ENCODE measurements at places on chromosomes 13 and 19.

DNA sequence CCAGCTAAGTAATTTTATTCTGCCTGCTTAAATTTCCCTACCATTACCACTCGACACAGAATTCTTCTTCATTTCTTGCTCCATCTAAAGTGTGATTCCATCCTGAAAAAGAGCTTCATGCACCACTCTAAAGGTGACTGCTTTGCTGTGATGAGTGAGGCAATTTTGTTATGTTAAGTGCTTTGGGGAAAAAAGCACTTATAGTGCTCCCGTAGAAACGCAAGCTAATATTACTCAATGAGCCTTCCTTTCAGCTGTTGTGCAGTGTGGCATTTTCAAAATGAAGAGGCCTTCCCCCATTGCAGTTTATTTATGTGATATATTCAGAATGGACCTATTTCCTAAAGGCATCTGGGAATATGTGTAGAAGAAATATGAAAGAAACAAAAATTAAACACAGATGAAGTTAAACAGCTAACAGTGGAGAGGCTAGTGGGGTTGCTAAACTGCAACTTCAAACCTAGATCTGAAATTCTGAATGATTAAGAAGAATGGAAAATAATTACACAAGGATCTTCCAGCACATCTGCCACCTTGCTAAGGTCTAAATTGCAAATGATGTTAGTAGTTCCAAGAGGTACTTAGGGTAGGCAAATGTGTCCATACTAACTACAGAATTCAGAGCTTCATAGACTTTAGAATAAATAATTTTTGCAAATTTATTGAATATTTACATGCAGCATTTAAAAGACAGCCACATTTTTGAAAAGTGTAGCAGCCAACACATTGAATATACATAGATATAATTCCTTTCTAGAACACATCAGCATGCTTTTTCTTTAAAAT lies 211.7 kb downstream of the DCT start:
- no peak for DNase-seq

DNA sequence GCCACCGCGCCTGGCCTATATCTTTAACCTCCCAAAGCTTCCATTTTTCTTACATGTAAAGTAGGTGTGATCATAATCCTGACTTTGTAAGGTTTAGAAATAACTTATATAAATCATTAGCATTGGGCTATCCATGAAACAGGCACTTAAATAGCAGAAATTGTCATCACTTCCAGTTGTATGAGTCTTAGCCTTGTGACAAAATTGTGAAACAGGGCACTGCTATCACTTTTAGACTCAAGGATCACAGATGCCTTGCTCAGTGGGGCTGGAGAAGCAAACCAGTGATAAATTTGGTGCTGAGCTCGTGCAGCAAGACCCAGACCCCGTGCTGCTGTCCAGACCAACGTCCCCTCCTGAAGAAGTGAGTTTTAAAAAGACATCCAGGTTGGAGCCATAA lies 209.7 kb downstream of the KATNAL1 start:
- no peak for DNase-seq

DNA sequence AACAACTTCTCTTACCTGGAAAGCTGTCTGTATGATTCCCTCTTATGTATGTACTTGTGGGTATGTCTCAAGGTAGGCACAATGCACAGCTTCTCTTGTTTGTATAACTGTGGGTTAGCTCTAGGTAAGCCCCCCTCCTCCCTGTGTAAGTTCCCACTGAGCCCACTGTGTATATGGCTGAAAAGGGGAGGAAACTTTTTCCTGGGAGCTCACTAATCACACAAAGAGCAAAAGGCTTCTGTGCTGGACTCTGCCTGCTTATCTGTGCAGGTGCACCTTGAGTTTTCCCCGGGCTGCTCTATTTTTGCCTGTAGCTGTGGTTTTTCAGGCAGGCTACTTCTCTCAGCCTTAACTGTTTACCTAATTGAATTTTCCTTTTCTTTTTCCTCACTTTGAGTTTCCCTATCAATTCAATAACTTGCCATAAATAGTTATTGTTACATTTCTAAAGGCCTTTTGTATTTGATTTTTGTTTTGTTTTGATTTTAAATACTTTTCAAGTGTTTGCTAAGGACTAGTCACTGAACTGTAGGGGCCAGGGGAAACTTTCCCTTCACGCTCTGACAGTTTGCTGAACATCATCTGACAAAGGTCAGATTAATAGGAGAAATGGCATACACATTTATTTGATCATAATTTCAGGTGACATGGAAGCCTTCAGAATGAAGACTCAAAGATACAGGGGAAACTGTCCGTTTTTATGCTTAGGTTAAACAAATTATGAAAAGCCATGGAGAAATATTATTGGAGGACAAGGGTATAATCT lies 423.5 kb upstream of the ATXN8OS start:
- DNase-seq: no peak

DNA sequence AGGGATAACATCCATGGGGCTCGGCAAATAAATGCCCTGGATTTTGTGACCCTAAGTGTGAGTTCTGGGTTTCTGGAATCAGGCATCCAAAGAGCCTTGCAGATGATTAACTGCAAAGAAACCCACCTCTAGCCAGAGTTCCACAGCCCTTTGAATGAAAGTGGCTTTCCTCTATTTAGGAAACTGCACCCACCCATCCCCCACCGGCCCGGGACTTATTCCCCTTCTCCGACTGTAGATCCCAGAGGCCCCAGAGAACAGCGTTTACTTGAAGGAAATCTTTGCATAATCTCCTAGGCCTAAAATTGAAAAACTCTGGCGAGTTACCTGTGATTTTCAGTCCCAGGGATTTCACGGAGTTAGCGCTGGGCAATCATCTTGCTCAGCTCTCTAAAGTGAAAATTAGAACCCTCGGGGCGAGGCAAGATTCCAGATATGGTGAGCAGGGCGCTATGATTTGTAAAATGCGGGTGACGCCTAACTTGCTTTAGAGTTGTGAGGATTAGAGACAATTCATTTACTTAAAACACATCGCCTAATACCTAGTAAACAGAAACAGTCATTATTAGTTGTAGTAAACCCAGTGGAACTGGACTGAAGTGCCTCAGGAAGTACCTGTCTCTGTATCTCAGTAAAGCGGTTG lies 9.4 kb downstream of the URAD start:
- DNase-seq: no peak

DNA sequence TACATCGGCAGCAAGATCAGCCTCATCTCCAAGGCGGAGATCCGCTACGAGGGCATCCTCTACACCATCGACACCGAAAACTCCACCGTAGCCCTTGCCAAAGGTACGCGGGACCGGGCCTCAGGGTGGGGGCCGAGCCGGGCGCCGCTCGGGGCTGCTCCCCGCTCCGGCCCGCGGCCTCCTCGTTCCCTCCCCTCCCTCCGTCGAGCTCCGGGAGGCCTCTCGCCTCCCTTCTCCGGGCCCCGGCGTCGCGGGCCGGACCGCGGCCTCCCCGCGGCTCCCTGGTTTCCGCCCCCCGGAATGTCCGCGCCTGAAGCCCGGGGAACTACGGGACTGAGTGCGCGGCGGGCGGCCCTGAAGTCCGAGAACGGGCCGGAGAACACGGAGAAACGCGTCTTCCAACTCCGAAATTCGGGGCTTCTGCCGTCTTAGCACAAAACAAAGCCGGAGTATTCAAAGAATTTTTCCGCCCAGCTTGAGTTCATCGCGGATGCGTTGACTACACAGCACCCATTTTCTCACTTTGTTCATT lies 423 bp downstream of the LSM14A start:
- DNase-seq: peak; percentile 35

- no peak for DNase-seq
Observed at GRCh38 chr19:19268453-19269385, 4.4 kb downstream of the TM6SF2 start.

GRCh38 chr13:105073041-105073440 lies 1462.4 kb downstream of the EFNB2 start:
- no peak for DNase-seq

GRCh38 chr13:30581582-30581981 lies 36.1 kb upstream of the USPL1 start:
- DNase-seq: peak; percentile 47

GRCh38 chr19:39351537-39352064 lies 9.4 kb downstream of the SAMD4B start:
- DNase-seq: peak; percentile 57

DNA sequence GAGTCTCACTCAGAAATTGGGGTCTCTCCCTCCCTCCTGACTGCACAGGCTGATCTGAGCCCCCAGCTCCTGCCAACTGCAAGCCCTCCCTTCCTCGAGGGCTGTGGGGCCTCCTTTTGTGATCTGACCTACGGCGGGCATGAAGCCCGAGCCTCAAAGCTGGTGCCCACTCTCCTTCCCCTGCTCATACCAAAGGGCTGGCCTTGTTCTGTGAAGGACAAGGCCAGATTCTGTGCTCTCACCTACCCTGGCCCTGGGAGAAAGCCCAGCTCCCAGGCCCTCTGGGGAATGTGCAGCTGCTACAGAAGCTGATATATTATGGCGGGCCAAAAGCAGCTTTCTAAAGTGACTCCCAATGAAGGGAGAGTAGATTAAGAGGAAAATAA lies 9.0 kb upstream of the ECH1 start:
- no peak for DNase-seq

DNA sequence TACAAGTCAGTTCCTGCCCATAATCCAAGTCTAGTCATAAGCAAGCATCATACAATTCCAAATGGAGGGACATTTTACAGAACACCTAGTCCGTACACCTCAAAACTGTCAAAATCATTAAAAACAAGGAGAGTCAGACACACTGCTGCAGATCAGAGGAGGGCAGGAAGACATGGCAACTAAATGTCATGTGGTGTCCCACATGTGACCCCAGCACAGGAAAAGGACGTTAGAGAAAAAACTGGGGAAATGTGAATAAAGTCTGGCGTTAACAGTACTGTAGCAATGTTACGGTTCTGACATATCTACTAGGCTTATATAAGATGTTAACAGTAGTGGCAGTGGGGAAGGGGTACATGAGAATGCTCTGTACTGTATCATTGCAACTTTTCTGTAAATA lies 2.3 kb downstream of the ZSCAN5A start:
- no peak for DNase-seq

GRCh38 chr19:18742838-18743783 lies 48.0 kb downstream of the COMP start:
- no peak for DNase-seq

GRCh38 chr19:27925202-27925601 lies 1287.7 kb downstream of the UQCRFS1 start:
- no peak for DNase-seq

GRCh38 chr19:524062-524674 lies 7.4 kb upstream of the CDC34 start:
- DNase-seq: no peak

GRCh38 chr13:77184455-77184854 lies 142.4 kb downstream of the MYCBP2 start:
- peak; percentile 5 for DNase-seq

- no peak for DNase-seq
Observed at GRCh38 chr19:46602392-46603194, 1.5 kb downstream of the CALM3 start.

- no peak for DNase-seq
Observed at GRCh38 chr13:43391036-43391435, 367.6 kb downstream of the DNAJC15 start.

DNA sequence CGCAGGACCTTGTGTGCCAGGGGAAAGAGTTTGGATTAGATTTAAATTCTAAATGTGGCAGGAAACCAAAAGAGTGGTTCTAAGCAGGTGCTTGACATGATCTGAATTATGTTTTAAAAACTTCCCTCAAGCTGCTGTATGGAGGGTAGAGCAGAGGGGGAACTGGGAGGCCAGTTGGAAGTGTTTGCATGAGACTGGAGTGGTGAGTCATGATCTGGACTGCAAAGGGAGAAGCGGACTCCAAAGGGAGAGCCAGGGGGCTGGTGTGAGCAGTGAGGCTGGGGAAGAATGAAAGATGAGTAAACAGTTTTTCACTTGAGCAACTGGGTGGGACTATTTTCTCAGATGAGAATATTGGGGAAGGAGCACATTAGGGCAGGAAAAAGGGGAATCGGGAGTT lies 206.1 kb downstream of the DNAJC15 start:
- no peak for DNase-seq

GRCh38 chr19:46452186-46452585 lies 19.2 kb downstream of the PNMA8A start:
- no peak for DNase-seq

DNA sequence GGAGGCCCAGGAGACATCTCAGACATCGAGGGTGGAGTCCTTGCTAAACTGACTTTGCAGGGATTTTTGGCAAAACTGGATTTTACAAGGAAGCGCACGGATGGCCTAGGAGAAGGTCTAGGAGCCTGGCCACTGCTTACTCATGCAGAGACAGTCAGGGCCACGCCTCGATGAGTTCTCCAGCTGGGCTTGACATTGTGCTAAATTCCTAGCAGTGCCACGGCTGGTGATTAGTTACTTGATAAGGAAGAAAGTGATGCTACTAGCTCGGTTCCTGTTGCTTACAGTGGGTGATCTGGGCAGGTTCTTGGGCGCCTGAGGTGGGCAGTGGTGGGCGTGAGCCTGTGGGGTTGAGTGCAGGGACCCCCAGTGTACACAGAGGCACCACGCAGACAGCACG lies 143.4 kb downstream of the SOX1 start:
- DNase-seq: no peak

- peak; percentile 52 for DNase-seq
Observed at GRCh38 chr13:79481685-79482052, 714 bp downstream of the NDFIP2 start.

GRCh38 chr19:33844478-33844877 lies 47.8 kb downstream of the KCTD15 start:
- no peak for DNase-seq

DNA sequence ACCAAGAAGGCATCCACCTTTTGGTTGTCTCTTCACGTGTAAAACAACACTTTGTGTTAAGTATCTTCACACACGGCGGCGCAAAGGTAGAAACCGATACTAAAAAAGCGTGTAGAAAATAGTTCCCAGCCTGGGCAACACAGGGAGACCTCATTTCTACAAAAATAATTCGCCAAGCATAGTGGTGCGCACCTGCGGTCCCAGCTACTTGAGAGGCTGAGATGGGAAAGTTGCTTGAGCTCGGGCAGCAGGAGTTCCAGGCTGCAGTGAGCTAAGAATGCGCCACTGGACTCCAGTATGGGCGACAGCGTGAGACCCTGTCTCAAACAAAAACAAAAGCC lies 573 bp upstream of the ERCC5 start:
- no peak for DNase-seq

DNA sequence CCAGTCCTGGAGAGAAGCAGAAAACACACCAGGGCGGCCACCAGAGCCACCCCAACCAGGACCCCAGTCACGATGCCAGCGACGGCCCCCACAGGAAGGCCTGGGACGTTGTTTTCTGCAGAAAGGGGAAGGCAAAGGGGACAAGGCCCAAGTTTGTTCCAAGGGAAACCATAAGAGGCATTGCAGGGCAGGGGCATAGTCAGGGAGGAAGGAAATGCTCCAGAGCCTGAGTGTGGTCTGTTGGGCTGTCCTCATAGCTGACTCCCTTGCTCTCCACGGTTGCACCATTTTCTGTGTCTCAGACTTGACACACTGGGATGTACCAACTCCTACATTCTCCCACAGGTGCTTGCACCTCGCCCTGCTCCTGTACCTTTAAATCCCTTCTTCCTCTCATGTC lies 5.2 kb downstream of the CEACAM4 start:
- DNase-seq: no peak

GRCh38 chr13:84294576-84294975 lies 412.3 kb upstream of the SLITRK1 start:
- no peak for DNase-seq
